Islet precursor cell (in vitro differentiated cells): ENCODE measurements at places on chromosomes 12 and 14.

DNA sequence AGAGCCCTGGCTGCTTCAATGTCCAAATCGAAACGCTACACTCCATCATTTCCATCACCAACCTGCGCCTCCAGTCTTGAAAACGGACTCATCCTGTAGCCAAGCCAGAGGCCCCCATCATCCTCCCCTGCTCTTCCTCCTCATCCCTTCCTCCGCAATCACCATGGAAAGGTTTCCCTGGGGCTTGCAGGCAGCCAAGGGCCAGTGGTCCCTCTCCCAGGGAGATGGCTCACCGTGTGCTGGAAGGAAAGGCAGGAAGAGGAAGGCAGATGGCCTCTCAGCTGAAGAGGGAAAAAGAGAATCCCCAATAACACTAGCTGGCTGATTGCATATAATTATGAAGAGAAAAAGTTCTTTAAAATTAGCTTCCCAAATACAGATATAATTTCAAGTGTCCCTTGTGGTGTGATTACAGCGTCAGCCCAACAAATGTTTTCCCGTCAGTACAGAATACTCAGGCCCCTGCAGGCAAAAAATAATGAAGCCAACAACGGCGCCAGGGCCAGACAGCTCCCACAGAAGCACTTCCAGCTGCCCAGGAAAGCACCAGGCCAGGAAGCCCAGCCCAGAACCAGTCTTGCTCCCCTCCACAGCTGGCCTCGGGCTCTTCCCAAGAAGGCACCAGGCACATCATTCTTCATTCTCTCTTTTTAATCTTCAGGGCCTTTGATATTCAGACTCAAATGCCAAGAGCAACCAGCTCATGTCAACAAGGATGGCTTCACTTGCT is 24.7 kb downstream of the ITPK1 start:
- no peak for DNase-seq

DNA sequence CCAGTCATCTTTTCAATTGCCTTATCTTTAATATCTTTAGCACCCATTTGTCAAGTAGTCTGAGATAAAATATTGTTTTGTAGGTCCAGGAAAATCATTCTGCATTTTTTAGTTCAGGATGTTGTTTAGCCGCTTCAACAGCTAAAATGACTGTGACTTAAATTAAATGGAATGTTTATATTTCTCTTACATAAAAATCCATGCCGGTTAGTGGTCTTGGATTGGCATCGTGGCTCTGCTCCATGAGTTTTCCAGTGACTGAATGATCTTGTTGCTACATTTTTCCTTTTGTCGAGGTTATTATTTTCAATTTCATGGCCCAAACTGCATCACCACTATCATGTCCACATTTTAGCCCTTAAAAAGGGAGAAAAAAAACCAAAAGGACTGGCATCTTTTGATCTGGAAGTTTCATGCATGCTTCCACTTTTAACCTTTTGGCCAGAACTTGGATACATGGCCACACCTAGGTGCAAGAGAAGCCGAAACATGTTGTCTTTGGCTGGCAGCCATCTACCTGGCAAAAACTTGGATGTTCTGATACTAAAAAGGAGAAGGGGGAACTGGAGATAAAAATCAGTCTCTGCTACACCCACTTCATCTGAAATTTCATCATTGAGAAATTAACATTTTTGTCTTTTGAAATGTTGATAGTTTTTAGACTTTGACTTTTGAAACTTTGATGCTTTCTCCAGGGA is 142.4 kb downstream of the OTOGL start:
- no peak for DNase-seq

- DNase-seq: peak; percentile 51
Observed at GRCh38 chr12:114476159-114476558, 70.2 kb upstream of the TBX5 start.

DNA sequence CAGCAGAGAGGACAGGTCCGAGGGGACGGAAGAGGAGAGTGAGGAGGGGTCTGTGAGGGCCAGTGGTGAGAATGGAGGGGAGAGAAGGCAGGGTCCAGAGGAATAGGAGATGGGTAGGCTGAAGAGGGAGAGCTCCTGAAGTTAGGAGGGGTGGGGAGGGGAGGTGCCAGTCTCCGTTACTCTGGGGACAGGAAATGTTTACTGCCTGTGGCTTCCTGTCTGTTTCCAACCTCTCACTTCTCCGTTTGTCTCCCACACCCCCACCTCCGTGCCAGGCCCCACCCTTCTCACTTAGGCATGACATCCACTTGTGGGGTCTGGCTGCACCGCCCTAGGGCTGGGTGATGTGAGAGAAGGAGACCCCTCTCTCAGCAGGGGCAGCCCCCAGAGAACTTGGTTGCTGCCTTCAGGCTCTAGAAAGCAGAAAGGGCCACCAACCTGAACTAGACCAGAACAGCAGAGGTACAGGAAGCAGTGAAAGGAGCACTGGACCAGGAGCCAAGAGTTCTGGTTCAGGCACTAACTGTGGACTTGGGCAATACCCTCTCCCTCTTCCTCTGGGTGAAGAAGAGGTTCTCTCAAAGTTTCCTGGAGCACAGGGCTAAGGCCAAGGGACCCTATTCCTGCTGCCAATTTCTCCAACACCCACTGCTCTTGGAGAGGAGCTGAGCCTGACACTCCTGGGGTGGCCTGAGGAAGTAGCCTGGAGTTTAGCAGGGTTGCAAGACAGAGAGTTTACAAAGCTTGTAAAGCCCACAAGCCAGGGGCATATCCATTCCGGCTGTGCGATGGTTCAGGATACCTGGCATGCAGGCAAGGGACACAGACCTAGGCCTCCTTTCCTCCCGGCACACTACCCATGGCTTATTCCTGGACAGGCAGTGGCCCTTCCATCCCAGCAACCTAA is 5.5 kb downstream of the ITGA5 start:
- peak; percentile 48 for DNase-seq

GRCh38 chr14:104096751-104097700 is 11.5 kb downstream of the ASPG start:
- DNase-seq: no peak
